Esophagus squamous epithelium (tissue), 5 donors: ENCODE measurements at places on chromosomes 7 and 10.

DNA sequence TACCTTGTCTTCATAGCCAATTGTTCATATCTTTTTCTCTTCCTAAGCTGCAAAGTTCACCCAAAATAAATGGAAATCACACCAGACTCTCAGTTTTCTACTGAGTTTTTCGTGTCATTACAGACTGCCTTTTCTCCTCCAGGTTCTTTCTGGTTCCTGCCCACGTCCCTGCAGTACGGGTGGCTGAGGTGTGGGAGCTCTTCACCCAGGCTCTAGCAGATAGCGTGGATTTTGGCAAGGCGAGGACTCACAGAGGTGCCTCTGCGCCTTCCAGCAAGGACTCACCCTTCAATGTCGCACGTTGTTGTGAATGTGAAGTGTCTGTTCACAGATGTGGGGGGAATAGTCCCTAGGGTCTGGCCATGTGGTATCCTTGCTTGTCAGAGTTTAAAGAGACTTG is 71.6 kb downstream of the ABCA13 start:
- DNase-seq: no peak

- DNase-seq: no peak
Observed at GRCh38 chr7:73599151-73599882, 20.9 kb upstream of the TBL2 start.

- no peak for DNase-seq
Observed at GRCh38 chr7:36598054-36598674, 126.1 kb downstream of the AOAH start.

DNA sequence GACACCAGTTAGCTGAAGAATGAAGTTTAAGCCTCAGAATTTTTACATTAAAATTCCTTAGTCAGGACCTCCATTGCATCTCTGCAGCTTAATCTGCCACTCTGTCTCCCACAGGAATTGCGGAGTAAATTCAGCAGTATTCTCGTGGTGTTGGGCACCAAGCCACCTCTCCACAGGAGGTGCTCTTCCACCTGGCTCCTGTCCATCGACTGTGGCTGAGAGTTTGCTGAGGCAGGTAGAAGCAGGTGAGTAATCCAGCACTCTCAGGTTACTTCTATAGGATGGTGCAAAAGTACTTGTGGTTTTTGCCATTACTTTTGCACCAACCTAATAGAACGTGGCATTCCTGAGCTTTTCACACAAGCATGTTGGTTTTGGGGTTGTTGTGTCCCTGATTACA is 134.1 kb downstream of the GFRA1 start:
- no peak for DNase-seq

DNA sequence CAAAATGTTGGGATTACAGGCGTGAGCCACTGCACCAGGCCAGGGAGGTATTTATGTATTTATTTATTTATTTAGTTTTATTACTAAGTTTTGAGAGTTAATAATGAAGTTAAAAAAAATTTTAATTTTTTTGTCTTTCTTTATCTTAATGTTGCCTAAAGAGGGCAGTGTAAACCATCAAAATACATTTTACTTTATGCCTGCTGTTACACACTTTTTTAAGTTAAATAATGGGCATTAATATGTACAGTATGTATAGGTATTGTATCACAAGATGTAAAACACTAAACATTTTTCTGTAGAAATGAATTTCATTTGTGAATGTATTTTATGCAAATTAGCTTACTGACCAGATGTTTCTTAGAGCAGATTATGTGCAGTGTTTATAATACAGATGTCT is 129.4 kb downstream of the AASS start:
- no peak for DNase-seq

DNA sequence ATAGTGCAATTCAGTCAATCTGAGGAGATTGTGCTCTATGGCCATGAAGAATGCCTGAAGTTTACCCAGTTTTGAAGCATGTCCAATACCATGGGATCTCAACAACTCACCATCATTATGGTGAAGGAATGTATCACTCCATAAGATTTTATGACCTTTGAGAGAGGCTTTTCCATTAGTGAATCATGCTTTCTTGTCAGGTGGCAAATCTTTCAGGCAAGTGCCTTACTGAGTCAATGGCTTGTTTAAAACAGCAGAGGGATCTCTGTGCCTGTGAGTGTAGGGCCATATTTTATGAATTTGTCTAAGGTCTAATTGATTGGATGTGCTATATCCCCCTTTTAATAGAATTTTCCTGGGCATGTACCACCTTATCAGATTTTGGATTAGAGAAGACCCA is 131.5 kb downstream of the CCDC7 start:
- no peak for DNase-seq

DNA sequence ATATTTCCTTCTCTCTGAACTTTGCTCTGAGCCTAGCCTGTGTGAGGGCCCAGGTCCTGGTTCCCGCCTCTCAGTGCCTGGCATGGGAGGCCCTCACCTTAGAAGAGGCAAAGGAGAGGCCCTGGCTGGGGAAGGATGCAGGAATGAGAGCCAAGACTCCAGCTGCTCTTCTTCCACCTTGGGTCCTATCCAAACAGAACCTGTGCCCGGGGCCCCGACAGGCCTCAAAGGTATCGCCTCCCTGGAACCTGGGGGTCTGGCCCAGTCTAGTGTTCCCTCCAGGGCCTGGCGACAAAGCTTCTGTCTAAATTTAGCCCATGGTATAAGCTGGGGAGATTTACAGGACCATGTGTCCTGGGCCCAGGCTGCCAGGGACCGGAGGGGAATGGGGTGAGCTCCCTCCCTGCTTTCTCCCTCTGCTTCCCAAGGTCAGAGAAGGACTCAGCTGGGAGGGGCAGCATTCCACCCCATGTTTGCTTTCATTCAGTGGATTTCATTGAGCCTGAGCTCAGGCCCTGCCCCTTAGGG is 12.0 kb upstream of the CRHR2 start:
- DNase-seq: no peak

GRCh38 chr7:55490099-55490498 is 82.2 kb downstream of the VOPP1 start:
- DNase-seq: no peak

DNA sequence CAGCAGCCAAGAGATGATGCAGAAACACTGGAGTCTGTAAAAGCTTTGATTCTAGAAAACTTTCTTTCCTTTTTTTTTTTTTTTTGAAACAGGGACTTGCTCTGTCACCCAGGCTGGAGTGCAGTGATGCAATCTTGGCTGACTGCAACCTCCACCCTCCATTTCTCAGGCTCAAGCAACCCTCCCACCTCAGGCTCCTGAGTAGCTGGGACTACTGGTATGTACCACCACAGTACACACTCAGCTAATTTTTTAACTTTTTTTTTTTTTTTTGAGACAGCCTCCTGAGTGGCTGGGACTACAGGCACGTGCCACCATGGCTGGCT is 17.0 kb upstream of the BAG3 start:
- DNase-seq: no peak

GRCh38 chr7:3028758-3029093 is 14.9 kb downstream of the CARD11 start:
- no peak for DNase-seq

DNA sequence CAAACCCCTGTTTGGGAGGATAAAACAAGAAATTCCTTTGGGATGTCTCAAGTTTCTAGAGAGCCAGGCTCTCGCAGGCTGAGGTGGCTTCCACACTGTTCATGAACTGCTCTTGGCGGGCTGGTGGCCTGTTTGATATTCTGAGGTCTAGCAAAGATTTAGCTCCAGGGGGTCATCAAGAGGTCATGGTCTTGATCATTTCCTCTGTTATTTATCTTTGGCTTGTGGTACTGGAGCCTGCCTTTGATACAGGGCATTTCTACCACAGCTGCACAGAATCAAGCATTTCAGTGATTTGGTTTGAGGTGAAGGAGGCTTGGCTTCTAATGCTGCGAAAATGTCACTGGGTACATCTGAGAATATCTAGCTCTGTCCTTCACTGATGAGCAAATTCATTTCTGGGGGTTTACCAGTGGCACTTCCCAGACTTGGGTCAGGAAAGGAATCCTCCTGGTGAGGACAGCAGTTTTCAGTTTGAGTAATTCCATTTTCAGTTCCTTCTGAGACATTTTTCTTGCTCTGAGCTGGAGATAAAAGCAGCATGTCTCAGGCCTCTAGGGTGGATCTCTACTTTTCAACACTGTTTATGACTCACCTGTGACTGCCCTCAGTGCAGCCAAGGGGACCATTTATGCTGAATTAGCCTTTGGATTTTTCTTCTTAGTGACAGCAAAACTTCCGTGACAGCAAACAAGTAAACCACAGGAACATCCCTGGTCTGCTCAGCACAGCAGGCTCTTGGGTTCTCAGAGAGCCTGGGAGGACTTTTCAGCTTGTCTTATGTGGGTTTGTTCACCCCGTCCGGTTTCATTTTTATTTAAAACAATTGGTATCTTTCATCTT is 312.0 kb downstream of the RNLS start:
- DNase-seq: no peak

- DNase-seq: no peak
Observed at GRCh38 chr10:117755659-117756014, 213.1 kb downstream of the EMX2 start.

- no peak for DNase-seq
Observed at GRCh38 chr7:22435720-22436119, 64.3 kb downstream of the STEAP1B start.

DNA sequence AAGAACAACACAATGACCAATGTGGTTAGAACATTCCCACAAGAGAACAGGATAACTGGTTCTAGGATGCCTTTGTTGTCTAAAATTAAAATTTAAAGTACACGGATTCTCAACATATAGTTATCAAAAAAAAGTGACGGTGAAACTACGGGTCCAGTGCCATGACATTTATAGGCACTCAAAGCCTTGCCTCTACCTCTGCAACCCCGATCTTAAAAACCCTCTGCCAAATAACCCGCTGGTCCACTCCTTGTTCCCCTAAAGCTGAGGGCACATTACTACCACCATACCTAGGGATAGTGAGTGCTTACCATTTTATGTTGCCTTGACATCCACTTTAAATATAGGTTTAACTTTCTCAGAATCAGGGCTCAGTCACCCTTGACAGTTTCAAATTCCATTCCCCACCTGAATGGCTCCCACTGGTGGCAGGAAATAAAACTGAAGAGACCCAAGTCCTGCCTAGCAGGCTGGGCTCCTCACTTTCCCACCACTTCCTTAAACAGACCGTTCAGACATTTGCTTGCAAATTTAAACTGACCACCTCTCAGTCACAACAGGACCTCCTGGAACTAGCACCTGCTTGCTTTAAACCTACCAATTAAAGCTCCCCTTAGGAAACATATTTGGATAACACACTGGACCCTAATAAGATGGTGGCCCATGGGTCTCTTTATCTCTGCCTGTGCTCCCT is 169.9 kb upstream of the ASAH2 start:
- DNase-seq: no peak

DNA sequence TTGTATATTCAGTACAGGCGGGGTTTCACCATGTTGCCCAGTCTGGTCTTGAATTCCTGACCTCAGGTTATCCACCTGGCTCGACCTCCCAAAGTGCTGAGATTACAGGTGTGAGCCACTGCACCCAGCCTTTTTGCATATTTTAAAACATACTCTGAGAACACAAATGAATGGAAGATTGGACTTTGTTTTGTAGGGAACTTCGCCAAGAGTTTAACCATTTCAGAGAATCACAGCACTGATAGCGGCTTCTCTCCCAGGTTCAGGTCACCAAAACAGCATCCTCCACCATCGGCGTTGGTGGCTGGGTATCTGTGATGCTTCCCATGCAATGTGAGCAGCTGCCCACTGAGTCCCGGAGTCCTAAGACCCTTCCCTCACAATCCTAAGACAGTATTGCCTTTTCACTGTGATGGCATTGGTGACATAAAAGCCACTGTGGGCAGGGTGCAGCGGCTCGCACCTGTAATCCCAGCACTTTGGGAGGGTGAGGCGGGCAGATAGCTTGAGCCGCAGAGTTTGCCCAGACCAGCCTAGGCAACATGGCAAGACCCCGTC is 42.3 kb upstream of the PSAP start:
- no peak for DNase-seq

DNA sequence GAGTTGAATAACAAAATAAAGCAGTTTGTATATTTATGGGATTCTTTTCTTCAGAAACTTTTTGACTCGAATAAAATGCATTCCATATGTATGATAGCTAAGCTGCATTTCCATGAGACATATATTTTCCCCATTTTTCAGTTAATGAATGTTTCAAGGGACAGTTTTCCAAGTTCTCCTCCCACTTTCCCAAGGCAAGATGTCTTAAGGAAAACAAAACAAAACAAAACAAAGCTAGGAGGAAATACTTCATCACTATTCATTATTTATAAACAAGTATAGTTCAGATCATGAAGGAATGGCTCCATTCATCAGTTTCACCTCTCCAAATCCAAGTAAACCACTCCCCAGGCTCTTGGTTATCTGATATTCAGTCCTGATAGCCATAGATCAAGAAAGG is 261.0 kb downstream of the WDR11 start:
- DNase-seq: no peak

DNA sequence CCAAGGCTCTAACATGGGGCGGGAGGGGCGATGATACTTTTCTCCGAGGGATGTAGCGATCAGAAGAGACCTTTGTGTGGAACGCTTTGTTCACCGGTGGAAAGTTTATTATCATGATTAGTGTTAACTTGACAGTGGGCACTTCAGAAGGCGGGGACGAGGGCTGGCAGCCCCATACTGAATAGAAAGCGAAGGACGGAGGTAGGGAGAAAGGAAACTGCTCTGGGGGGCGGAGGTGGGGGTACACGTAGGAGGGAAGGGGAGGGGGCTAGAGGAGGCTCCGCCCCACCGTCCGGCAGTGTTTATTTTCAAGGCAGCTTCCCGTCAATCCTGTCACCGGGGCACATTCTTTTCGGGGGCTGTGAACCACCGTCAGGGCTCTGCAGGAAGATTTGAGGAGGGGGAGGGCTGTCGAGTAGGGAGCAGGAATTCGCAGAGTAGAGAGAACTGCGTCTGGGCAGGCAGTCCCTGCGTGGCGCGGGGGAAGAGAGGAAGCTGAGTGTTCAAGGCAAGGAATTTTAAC is 9.4 kb upstream of the NKX2-3 start:
- DNase-seq: no peak

DNA sequence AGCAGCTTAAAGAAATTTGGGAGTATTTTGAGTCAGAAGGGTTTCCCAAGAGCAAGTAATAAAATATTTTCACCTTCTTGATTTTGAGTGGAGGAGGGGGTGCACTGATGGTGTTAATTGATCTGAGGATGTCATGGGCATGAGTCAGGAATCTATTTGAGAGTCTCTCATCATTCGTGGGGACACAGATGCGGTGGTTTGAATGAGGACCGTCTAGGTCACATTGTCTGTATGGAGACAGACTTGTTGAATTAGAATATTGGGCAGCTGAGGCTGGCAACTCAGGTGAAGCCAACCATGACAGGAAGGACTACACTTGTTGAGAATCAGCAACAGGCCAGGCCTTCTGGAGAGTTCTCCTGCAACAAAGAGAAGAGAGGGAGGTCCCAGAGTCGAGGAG is 127.0 kb downstream of the INSYN2A start:
- DNase-seq: no peak

DNA sequence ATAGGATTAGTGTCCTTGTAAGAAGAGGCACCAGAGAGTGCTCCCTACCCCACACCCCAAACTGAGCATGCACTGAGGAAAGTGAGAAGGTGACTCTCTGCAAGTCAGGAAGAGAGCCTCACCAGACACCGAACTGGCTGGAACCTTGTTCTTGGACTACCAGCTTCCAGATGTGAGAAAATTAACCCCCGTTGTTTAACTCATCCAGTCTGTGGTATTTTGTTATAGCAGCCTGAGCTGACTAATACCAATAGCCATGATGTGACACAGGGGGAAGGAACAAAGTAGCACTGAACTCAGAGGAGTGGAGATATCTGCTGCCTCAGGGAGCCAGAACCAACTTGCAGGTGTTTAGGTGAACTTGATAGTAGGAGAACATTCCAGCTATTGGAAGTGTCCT is 415.2 kb upstream of the ZMIZ1 start:
- no peak for DNase-seq
